ENCODE measurements at places on chromosomes 12 and 14. TPM values are rescaled to one million over a fixed set of nuclear protein-coding genes. Genes with fewer than 3 reads are reported as not detected.

GRCh38 chr14:75545907-75546306 lies 23.6 kb downstream of the BATF start:
- no peak for DNase-seq
- H3K27me3 ChIP-seq = no peaks in the 10 kb centered on the region
- no peak overlapping the region for H3K4me3 ChIP-seq
- H3K4me1 ChIP-seq = peaks cover 74% of the 10 kb centered on the region
- peaks cover 38% of the 10 kb centered on the region for H3K36me3 ChIP-seq

- no peak overlapping the region for H3K4me3 ChIP-seq
- H3K27ac ChIP-seq = no peak overlapping the region
- DNase-seq = no peak
- H3K27me3 ChIP-seq = no peaks in the 10 kb centered on the region
- no peaks in the 10 kb centered on the region for H3K4me1 ChIP-seq
Observed at GRCh38 chr12:97982684-97983083, 520.1 kb downstream of the RMST start.

Gene GPX2
- not detected for total RNA-seq

DNA sequence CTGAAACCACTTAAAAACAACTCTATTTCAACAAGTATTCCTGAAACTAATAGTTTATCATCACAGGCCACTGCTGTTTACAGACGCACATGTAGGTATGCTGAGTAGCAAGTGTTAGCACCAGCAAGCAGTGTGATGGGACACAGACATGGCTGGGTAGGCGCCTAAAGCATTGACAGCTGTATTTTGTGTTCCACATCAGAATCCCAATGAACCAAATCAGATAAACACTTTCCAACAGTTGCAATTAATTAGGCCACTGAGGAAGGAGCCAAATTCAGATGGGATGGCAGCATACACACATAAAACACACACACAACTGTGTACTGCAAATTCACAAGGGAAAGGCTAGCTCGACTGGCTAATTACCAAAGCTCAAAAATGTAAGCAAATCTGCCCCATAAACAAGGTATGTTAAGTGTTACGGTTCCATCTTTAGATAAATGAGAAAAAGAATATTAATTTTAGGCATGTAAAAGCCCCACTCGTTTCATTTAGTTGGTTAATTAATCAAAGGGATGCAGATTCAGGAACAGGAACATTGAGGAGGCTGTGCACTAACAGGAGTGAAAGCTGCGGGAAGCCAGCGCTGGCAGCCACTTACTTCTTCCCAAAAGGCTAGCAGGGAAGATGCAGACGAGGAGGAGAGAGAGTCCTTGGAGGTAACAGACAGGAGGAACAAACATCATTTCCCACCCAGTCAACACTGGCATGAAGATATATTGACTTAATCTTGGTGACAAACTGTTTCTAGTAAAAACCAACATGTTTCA lies 33.4 kb downstream of the AMN start:
- no peak for DNase-seq
- H3K27ac ChIP-seq = no peak overlapping the region
- no peak overlapping the region for H3K4me3 ChIP-seq
- H3K27me3 ChIP-seq = no peaks in the 10 kb centered on the region

GRCh38 chr12:23473071-23473470 lies 476.4 kb downstream of the SOX5 start:
- no peaks in the 10 kb centered on the region for H3K27me3 ChIP-seq
- no peak overlapping the region for H3K27ac ChIP-seq
- H3K4me3 ChIP-seq = no peak overlapping the region
- no peaks in the 10 kb centered on the region for H3K36me3 ChIP-seq
- DNase-seq = no peak

GRCh38 chr14:90727082-90727481 lies 89.1 kb downstream of the TTC7B start:
- no peak overlapping the region for H3K27ac ChIP-seq
- no peak overlapping the region for H3K4me3 ChIP-seq
- no peak for DNase-seq
- peaks cover 2% of the 10 kb centered on the region for H3K27me3 ChIP-seq

DNA sequence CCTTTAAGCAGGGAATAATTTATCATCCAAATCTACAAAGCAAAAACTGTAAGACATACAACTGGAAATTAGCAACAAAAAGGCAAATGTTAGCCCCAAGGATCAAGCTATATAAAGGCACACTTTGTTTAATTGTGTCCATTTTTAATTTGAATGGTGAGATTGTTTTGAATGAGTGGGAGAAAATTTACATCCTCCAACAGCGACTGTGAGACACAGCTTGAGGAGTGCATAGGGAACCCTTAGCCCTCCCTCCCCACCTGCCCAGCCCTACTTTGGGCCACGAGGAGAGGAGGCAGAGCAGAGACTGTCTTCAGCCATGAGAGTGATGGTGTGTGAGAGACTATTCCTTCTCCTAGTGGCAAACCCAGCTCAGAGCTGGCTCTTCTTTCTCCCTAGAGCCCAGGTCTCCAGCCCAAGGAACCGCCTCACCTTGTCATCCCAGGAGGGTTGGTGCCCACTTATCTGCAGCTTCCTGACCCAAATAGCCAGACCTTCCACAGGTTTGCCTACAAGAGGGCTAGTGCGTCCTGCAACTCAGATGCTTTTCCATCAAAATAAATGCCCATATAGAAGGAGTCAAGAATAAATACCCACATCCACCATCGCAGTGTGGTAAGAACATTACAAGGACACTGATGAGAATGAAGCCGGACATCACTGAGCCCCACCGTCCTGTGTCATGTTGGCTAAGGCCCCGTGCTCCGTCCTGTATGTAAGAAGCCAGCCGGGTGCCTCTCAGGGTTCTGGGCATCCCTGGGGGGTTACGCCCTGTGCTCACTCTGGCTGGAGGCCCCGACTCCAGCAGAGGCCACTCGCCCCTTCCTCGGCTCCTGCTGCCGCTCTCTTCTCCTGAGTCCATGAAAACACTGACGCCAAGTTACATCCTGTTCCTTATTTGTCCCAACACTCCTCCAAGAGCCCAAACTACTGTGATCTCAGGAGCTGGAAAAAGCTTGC lies 36.4 kb upstream of the C14orf180 start:
- no peak overlapping the region for H3K27ac ChIP-seq
- no peaks in the 10 kb centered on the region for H3K4me1 ChIP-seq
- H3K27me3 ChIP-seq = peaks cover 22% of the 10 kb centered on the region
- H3K4me3 ChIP-seq = no peak overlapping the region

- H3K27ac ChIP-seq = no peak overlapping the region
- peaks cover 3% of the 10 kb centered on the region for H3K27me3 ChIP-seq
- no peaks in the 10 kb centered on the region for H3K36me3 ChIP-seq
- no peak for DNase-seq
- H3K4me3 ChIP-seq = no peak overlapping the region
- no peaks in the 10 kb centered on the region for H3K4me1 ChIP-seq
Observed at GRCh38 chr12:108977360-108977759, 43.5 kb downstream of the SVOP start.

Gene PTPRQ
- total RNA-seq = not detected

GRCh38 chr12:109309381-109310246 lies 530 bp upstream of the FOXN4 start:
- peaks cover 84% of the 10 kb centered on the region for H3K27me3 ChIP-seq
- no peaks in the 10 kb centered on the region for H3K36me3 ChIP-seq
- no peak for DNase-seq

Gene CFAP251
- 0.21 TPM for total RNA-seq

Gene ST8SIA1
- total RNA-seq = 4.6 TPM

GRCh38 chr12:120126635-120127005 lies 10.1 kb upstream of the RAB35 start:
- H3K36me3 ChIP-seq = peaks cover 35% of the 10 kb centered on the region
- no peak overlapping the region for H3K4me3 ChIP-seq

GRCh38 chr12:43882578-43883178 lies 46.8 kb downstream of the TMEM117 start:
- H3K4me3 ChIP-seq = no peak overlapping the region
- H3K36me3 ChIP-seq = no peaks in the 10 kb centered on the region
- H3K4me1 ChIP-seq = no peaks in the 10 kb centered on the region
- H3K27me3 ChIP-seq = no peaks in the 10 kb centered on the region
- H3K27ac ChIP-seq = no peak overlapping the region

GRCh38 chr14:61112506-61112905 lies 131.5 kb downstream of the SLC38A6 start:
- peaks cover 3% of the 10 kb centered on the region for H3K27me3 ChIP-seq
- H3K4me1 ChIP-seq = peaks cover 4% of the 10 kb centered on the region
- peaks cover 3% of the 10 kb centered on the region for H3K36me3 ChIP-seq
- no peak for DNase-seq

Gene WNT1
- total RNA-seq = 1.2 TPM

Gene TM9SF1
- 32.8 TPM for total RNA-seq

- H3K36me3 ChIP-seq = no peaks in the 10 kb centered on the region
- no peak for DNase-seq
- H3K4me1 ChIP-seq = peaks cover 16% of the 10 kb centered on the region
- peaks cover 62% of the 10 kb centered on the region for H3K27me3 ChIP-seq
Observed at GRCh38 chr12:120643574-120643973, 3.1 kb downstream of the CABP1 start.

DNA sequence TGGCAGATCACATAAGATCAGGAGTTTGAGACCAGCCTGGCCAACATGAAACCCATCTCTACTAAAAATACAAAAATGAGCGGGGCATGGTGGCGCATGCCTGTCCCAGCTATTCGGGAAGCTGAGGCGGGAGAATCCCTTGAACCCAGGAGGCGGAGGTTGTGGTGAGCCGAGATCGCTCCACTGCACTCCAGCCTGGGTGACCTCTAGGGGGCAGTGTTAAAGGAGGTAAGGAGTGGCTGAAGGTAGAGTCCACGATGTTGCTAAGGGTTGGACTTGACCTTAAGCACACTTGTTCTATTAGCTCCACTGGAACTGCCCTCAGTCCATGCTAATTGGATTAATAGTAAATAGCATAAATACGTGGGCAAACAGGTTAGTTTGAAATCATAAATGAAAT lies 62.4 kb upstream of the PSMC1 start:
- peaks cover 10% of the 10 kb centered on the region for H3K27me3 ChIP-seq
- no peaks in the 10 kb centered on the region for H3K36me3 ChIP-seq
- no peak overlapping the region for H3K27ac ChIP-seq
- no peak overlapping the region for H3K4me3 ChIP-seq
- no peak for DNase-seq
- no peaks in the 10 kb centered on the region for H3K4me1 ChIP-seq

DNA sequence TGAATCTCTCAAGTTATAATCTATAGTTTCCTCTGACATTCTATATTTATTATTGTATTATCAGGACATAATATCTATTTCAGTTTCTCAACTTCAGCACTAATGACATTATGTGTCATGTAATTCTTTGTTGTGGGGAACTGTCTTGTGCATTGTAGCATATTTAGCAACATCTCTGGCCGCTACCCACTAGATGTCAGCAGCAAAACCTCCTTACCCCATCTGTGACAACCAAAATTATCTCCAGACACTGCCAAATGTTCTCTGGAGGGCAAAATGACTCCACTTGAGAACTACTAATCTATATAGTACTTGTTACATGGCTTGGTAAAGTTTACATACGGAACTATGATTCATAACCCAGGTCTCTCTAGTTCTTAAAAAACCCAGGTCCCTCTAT lies 110.2 kb downstream of the RASSF9 start:
- no peak overlapping the region for H3K27ac ChIP-seq
- no peak for DNase-seq
- no peak overlapping the region for H3K4me3 ChIP-seq
- H3K4me1 ChIP-seq = no peaks in the 10 kb centered on the region
- H3K36me3 ChIP-seq = no peaks in the 10 kb centered on the region

Gene SCFD1
- 61.9 TPM for total RNA-seq

Gene RHOF
- 114 TPM for total RNA-seq

Gene EEA1
- total RNA-seq = 14.7 TPM

DNA sequence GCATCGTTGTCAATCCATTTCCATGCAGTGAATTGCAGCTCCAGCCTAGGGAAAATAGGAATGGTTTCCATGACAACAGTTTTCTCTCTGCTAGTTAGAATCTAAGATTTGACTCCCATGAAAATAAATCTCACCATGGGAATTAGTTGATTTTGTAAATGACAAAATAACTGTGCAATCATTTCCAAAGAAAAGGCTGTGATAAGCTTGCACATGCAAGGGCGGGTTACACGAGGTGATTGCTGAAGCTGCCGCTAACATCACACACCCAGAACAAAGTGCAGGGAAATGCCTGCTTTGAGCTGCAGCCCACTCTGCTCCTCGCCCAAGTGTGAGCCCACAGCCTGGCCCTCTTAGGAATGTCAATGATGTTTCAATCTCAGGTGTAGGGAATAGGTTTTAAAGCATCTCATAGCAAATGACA lies 53.8 kb downstream of the TRIM9 start:
- H3K4me3 ChIP-seq = no peak overlapping the region
- H3K4me1 ChIP-seq = no peaks in the 10 kb centered on the region
- DNase-seq = no peak
- peaks cover 2% of the 10 kb centered on the region for H3K27me3 ChIP-seq
